ENCODE measurements at places on chromosomes 1 and 21.

DNA sequence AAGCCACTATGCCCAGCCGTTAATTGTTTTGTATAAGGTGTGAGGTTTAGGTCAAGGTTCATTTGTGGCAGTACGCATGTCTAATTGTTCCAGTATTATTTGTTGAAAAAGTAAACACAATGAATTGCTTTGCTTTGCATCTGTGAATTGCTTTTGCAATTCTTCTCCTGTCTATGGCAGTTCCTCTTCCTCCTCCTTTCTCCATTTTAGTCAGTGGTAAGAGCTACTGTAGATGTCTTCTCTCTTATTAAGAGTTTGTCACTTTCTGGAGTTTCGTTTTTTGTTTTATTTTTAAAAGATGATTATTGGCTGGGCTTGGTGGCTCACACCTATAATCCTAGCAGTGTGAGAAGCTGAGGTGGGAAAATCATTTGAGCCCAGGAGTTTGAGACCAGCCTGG is 29.2 kb downstream of the C1orf185 start:
- no peak for DNase-seq

GRCh38 chr1:161484613-161485012 is 20.6 kb upstream of the FCGR2A start:
- DNase-seq, result no peak

GRCh38 chr21:35023396-35024070 is 25.6 kb downstream of the RUNX1 start:
- no peak for DNase-seq

DNA sequence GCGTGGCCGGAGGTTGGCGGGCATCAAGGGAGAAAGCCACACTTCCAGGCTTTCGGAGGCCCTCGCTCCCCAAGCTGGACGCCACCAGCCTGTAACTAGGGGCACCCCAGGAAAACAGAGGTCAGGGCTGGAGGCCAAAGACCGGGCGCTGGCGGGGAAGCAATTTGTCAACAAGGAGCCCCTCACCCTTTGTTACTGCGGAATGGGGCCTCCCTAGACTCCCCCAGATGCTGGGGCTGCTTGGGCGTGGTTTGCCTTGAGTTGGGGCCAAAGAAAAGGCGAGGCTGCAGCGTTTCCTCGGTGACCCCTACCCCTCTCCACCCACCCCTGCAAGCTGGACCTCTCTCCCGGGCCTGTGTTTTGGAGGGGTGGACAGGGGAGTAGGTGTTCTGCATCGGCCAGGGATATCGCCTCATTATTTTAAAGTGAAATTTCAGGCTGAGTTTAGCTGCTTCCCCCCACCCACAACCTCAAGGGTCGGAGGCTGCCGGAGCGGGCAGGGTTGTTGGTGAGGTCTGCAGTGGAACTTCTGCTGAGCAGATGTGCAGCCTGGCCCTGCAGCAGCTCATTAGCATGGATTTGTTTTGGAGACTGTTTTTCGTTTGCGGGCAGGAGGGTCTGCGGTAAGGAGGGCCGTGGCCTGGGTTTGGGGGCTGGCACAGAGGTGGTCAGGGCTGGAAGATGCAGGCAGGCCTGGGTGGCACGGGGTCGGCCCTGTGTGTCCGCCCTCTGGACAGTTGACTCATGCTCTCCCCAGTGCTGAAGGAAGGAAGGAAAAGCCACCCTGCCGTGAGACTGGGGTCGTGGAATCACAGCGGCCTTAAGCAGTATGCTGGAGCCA is 1.5 kb downstream of the NBL1 start:
- no peak for DNase-seq

- no peak for DNase-seq
These were observed 79.6 kb upstream of the GCLM start for GRCh38 chr1:93988634-93989350.

DNA sequence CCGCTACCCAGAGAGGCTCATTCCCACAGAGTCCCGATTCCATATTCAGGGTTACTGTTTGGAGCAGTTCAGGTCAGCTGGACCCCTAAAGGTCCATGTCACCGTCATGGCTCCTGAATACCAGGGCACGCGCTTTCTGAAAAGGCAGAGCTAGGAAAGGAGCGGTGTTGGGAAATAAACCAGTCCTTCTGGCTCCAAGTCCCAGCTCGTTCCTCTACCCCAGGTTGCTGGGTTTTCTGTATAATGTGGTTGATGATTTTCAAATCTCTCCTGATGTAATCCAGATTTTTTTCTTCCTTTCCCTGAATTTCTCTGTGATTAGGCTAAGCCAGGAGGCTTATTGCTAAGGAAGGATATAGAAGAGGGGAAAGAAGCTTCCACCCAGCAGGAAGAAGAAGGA is 14.0 kb upstream of the PKP1 start:
- DNase-seq, result no peak

- DNase-seq, result no peak
These were observed 8.8 kb upstream of the TSPEAR start for GRCh38 chr21:44720170-44720569.

- DNase-seq, result peak; percentile 21
These were observed 418.8 kb downstream of the SIPA1L2 start for GRCh38 chr1:232211149-232211548.

- peak; percentile 35 for DNase-seq
These were observed 14.5 kb downstream of the GNB1 start for GRCh38 chr1:1876335-1876930.

DNA sequence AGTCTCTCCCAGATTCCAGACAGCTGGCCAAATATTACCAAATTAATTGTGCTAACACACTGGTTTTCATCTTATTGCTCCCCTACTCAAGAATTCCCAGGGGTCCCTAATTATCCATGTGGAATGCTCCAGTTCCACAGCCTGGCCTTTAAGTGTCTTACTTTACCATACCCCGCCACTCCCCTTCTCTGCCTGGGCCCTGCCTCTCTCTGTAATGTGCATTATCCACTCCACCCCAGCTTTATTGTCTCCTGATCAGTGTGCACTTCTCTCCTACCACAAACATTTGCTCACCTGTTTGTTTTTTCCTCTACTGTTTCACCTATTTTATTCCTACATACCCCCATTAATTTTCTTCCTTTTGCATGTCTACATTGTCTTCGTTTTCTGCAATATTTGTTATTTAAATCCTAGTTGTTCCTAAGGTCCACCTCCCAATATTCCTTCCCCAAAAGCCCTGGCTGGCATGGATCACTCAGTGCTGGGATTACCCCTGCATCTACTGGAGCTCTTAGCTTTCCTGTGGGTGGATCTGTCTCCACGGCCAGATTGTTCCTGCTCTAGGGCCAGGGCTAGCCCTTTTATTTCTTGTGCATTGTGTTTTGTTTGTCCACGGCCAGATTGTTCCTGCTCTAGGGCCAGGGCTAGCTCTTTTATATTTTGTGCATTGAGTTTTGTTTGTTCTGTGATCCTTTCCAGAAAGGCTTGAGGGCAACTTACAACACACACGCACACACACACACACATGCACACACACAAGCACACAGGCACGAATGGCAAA is 33.4 kb upstream of the ATP1B1 start:
- DNase-seq, result no peak

DNA sequence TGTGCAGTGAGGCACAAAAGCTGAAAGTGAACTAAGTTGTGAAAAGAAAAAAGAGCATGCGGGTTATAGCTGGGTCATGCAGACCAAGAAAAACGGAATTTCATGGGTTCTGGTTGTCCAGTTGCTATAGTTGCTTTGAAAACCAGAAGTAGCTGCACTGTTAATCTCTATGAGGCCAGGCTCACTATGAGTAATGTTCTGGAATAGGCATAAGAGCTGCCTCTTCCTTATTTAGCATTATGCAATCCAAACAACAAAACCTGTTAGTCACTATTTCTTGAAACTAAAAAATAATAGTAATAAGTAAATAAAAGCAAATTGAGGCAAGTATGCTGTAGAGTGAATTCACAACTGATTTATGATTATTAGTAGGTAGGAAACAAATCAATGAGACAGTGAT is 1383.7 kb downstream of the MRPL39 start:
- no peak for DNase-seq

DNA sequence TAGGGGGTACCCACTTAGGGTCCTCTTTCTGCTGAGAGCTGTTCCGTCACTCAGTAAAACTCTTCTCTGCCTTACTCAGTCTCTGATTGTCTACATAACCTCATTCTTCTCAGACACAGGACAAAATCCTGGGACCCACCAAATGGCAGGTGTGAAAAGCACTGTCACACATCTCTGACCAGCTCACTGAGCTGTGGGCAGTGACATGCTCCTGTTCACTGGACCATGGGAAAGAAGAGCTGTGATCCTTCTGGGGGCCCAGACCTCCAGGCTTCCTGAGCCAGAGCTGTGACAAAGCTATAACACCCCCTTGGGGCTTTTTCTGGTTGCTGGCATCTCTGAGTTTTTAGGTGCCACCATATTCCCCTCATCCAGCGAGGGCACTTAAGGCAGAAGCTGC is 115.7 kb downstream of the NTPCR start:
- DNase-seq, result no peak

DNA sequence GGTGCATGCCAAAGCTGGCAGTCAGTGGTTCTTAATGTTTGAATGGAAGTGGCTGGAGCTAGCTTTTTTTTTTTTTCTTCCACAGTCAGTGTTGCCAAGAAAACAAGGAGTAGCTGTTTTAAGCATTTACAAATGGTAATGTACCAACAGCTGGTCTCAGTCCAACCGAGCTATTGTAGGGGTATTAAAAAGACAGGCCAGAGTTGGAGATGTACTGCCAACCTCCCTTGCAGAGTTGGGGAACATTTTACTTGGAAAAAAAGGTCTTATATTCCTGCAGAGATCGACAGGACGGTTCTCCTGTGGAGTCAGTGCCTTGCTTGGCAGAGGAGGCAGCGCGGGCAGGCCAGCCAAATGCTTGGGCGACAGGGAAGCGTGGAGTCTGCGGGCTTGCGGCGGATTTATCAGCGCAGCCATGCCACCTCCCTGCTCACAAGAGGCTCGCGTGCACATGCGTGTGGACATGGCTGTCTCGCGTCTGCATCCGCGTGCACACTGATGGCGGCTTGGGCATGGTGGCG is 338.1 kb downstream of the RPS6KC1 start:
- no peak for DNase-seq

GRCh38 chr1:37189111-37189510 is 154.8 kb upstream of the GRIK3 start:
- no peak for DNase-seq

- no peak for DNase-seq
These were observed 127.1 kb downstream of the S1PR1 start for GRCh38 chr1:101363891-101364318.

DNA sequence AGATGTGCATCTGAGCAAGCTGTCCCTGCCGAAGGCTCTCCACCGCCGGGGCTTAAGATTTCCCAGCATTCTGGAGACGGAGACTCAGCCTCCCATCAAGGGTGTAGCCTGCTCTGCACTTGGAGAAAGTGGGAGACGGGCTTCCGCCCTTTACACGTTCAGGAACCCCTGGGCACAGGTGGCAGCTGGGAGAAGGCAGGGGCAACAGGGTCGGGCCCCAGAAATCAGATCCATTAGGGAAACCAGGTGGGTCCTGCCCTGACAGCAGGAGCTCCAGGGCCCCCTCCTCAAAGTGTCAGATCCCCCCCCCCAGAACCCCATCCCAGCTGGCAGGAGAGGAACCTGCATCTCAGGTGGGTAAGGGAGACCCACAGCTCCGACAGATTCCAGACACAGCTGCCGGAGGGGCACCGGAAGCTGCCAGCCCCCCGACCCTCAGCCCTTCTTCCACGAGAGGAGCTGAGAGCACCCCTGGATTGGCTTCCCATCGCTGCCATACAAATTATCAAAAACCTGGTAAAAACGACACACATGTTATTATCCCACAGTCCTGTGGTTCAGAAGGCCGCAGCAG is 236.6 kb downstream of the NPHP4 start:
- no peak for DNase-seq

GRCh38 chr1:116326486-116326885 is 46.6 kb upstream of the ATP1A1 start:
- DNase-seq, result no peak

- no peak for DNase-seq
These were observed 38.3 kb downstream of the ABCG1 start for GRCh38 chr21:42257091-42257765.

DNA sequence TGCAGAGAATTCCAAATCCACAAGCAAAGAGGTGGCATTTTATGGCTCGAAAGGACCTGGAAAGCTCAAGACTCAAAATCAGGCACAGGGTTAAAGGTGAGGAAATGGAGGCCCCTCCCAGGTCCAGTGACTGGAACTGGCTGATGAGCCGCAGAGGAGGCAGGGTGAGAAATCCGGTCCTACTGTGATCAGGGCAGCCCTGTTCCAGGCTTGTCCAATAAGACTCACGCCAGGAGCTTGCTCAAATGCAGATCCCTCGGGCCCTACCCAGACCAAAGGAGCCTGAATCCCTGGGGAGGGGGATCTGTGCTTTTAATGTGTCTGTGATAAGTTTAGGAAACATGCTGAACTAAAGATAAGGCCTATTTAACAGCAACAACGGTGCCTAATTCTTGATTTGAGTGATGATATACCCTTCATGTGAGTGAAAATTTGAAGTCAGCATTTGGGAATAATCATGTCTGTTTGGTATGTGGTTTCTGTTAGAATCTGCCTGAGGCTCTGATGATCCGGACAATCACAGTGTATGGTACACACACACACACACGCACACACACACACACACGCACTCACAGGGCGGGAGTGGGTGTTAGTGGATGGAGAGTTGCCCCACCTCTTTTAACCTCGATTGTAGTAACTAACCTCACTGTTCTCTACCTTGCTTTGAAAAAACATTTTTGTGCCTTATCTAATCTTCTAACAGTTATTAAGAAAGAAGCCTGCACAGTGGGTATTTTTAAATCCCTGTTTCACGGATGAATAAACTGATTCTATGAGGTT is 54.1 kb upstream of the LYST start:
- DNase-seq, result no peak

- peak; percentile 21 for DNase-seq
These were observed 451 bp downstream of the ADAMTSL4 start for GRCh38 chr1:150549496-150550221.

DNA sequence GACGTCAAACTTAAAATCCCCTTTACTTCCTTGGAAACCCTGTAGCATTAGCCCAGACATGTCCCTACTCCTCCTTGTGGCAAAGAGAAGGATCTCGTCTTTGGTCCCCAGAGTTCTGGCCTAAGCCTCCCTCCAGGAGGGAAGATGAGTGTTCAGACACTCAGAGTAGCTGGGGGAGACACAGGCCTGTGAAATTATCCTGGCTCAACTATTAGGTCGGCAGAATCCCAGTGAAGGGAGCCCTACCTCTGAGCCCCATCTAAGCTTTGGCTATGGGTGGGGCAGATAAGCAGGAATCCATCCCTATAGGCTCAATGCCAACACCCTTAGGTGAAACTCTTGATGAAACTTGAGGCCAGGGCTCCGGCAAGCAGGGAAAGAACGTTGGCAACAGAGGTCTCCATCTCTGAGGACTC is 1.7 kb upstream of the SFN start:
- no peak for DNase-seq

DNA sequence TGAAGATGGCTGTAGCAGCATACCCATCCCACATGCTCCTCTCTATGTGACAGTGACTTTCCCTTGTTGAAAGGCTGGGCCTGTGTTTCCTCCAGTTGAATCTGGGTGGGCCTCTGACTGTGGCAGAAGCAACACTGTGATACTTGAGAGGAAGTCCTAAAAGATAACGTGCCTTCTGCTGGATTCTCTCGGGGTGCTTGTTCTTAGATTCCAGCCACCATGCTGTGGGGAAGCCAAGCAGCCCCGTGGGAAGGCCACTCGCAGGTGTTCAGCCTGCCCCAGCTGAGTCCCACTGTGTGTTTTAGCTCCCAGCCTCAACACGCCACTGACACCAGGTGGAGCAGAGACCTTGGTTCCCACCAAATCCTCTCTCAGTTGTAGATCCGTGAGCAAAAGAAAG is 31.5 kb downstream of the TRAPPC10 start:
- no peak for DNase-seq

GRCh38 chr1:232891656-232892317 is 58.6 kb upstream of the NTPCR start:
- no peak for DNase-seq

- no peak for DNase-seq
These were observed 35.0 kb downstream of the DNAJC6 start for GRCh38 chr1:65344171-65344814.

GRCh38 chr1:93603601-93604000 is 78.0 kb downstream of the BCAR3 start:
- no peak for DNase-seq
